ENCODE measurements at places on chromosomes 2 and 18.

GRCh38 chr2:16293398-16293797, 353.0 kb downstream of the MYCN start:
- no peak for DNase-seq

DNA sequence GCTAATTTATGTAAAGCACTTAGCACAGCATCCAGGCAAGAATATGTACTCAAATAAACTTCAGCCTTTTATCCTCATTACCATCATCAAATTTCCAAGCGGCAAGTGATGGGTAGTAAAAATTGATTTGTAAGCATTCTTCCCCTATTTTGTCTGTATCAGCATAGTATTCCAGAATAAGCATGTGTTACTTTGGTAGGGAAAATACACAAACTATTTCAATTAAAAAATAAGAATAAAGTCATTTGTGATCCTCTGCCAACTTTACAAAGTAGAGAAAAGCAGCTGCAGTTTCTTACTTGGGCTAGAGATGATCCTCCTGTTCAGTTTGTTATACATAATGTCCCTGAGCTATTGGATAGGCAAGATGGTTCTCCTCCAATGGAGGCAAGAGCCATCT, 493.2 kb downstream of the ZEB2 start:
- DNase-seq = no peak

GRCh38 chr18:2459886-2460285, 111.4 kb downstream of the METTL4 start:
- no peak for DNase-seq

GRCh38 chr2:18550433-18550832, 10.0 kb downstream of the RDH14 start:
- DNase-seq = no peak

DNA sequence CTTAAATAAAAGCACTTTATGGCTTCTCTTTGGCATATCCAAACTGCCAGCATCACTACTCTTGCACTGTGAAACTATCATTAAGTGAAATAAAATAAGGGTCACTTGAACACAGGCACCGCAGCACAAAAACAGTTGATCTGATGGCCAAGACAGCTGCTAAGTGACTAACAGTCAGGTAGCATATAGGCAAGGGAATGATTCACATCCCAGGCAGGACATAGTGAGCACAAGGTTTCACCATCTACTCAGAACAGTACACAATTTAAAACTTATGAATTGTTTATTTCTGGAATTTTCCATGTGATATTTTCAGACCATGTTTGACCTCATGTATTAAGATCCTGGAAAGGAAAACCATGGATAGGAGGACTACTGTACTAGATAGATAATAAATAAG, 214.2 kb downstream of the MREG start:
- no peak for DNase-seq

- DNase-seq = no peak
Observed at GRCh38 chr2:128643221-128644065, 324.8 kb upstream of the HS6ST1 start.

- no peak for DNase-seq
Observed at GRCh38 chr2:112821142-112821541, 15.4 kb downstream of the IL1B start.

- DNase-seq = no peak
Observed at GRCh38 chr2:205656461-205656860, 25.8 kb upstream of the NRP2 start.

DNA sequence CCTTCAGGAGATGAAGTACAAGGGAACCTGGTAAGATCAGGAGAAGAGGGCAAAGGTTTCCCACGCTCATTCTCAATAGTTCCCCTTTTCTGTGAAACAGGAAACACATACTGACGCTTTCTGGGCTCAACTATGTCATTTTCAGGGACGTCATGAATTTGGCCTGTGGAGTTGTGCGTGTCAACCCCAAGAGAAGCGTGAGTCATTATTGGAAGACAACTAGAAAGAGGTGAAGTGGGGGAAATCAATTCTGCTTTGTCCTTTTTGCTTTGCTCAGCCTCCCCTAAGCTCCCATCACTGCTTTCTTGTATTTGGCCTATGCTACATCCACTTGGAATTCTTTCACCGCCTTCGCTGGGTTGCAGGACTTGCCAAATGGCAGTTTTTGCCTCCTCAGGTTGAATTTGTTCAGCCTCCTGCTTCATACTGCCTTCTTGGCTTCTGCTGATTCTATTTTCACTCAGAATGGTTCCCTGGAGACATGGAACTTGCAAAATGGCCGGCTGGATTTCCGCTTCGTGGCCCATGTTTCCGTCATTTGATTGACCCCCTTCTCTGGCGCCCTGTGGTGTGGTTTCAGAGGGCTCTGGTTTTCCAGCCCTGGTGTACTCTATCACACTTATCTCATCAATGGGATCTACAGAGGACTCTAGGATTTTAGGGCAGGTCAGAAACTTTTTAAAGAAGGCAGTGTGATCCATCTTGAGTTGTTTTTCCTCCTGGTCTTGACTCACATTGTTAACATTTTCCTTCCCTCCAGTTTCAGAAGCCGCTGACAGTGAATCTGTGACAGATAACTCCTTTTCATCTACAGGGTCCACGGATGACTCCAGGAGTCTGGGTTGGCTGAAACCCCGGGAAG, 93.3 kb downstream of the ALPK2 start:
- DNase-seq = no peak

DNA sequence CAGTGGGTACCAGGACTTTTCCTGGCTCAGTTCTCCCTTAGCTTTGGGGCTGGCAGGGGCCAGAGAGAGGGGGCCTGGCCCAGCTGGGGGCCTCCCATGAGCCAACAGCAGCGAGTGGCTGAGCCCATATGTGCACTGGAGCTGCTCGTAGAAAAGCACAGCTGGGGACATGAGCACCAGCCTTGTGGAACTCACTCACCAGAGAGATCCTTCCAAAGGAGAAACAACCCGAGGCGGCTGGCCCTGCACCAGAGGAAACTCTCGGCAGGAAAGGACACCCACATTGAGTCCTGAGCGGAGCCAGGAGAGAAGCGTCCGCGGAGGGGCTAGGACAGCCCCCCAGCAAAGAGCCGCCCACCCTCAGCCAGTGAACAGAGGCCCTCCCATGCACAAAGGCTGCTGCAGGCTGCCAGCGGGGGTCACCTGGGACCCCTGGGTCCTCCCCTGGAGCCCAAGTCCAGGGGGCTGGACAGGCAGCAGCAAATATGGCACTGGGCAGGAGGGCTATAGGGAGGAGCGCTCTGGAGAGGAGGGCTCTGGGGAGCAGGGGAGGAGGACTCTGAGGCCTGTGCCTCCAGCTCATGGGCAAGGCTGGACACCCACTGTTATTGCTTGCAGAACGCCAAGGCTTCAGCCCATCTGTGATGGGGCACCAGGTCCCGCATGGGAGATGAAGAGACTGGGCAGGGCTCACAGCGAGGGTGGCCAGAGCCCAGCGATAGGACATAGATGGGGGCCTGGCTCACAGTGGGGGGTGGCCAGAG, 42.1 kb upstream of the SNED1 start:
- DNase-seq = no peak

DNA sequence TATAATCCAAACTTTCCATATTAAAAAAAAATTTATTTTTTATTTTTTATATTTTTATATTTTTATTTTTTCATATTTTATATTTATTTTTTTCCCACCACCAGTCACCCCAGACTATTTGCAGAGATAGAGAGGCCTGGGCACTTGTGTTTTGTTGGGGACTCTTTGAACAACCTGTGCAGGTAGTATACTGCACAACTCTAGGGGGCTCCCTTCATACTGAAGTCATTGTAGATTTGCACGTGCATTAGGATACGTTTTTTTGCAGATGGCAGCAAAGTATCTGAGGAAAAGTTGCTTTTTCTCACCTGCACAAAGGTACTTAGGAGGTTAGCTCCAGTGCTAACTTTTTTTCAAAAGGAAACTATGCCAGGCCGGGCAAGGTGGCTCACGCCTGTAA, 73.9 kb upstream of the TANC1 start:
- DNase-seq = no peak

- no peak for DNase-seq
Observed at GRCh38 chr2:165311949-165312348, 72.7 kb downstream of the SCN2A start.

DNA sequence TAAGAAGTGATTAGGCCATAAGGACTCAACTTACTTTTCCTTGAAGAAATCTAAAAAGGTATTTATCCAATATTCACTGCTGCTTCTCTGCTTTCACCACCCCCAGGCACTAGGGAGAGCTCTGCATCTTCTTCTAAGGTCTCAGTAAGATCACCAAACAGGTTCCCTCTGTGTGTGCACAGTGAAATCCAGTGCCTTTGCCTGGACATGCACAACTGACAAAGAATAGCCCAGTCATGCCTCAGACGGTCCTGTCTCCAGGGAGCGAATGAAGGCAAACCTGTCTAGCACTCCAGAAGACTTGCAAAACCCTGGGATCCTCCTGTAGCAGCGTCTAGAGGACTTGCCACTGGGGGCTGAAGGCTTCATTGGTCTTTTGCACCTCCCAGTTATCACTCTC, 344.5 kb upstream of the LRATD1 start:
- no peak for DNase-seq

DNA sequence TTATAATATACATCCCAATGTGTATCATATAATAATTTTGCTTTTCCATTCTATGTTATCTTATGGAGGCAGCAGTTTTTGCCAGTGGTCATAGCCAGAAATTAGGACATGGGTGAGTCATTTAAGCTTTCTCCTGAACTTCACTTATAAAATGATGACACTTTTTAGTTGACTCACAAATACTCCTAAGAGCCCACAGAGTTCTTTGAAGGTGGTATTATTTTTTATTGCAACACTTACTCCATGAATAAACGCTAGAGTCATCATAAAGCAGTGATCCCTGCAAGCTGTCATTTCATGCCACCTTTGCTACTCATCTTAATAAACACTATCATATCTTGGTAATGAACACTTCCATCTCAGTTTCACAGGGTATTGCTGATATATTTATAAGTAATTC, 69.9 kb upstream of the MAPRE2 start:
- DNase-seq = no peak

- no peak for DNase-seq
Observed at GRCh38 chr2:138827426-138828054, 47.4 kb upstream of the NXPH2 start.

DNA sequence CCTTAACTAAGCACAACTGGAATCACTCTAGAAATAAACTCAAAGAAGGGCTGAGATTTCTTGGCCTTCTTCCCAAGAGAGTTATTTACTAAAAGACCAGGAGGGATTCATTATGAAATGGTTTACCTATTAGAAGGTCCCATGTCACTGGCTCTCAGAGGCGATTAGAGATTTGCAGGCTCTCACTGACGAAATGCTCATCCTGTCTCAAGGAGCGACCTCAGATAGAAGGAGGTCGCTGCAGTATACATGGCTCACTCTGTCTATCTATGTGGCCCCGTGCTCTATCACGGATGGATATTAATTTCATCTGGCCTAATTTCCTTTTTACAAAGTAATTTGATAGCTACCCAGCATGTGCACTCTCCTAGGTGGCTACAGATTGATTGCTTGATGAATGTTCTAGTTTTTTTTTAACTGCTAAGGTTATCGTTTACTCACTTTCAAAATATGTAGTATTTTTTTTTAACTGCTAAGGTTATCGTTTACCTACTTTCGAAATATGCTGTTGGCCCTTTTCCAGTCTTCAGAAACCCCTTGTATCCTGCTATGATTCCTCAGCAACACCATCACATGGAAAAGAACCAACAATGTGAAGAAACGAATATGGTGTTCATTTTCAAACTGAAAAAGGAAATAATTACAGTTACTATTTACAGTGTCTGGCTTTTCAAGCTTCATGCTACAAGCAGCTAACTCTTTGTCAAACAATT, 9.1 kb downstream of the SMIM21 start:
- DNase-seq = no peak

- DNase-seq = no peak
Observed at GRCh38 chr2:29139152-29139551, 23.9 kb downstream of the CLIP4 start.

DNA sequence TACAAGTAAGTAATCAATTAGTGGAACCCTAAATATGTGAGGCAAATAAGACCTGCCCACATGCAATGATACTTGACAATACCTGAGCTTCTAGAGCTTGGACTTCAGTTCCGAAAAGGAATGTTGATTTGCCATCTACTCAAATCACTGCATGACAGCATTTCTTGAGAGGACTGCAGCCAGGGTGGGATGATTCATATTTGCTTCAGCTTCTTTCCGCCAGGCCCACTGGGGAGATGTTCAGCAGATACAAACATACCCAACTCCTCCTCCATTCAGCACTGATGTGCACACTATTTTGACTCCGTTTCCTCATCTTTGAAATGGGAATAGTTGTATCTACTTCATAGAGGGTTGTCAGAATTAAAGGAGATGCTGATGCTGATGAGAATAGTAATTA, 28.8 kb upstream of the TMEM177 start:
- no peak for DNase-seq

DNA sequence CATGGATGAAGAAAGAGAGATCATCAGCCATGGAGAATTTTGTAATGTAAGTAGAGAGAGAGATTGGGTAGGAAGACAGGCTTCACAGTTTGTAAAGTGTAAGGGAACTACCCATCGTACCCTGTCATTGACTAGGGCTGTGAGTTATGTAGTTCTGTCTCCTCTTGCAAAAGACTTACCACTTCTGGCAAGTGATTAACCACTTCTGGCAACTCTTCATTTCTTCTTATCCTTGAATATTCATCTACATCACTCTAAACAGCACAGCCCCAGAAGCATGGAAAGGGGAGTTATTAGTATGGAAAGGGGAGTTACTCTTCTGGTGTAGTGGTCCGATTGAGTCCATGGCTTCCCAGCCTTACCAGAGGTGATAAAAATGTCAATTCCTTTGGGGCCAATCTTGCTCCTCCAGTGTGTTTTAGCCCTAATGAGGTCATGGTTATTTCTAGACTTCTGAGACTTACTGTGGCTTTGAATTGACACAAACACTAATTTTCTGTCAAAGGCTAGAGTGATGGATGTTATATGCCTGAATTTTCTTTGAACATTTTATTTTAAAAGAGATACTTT, 52.0 kb downstream of the STAT1 start:
- no peak for DNase-seq

DNA sequence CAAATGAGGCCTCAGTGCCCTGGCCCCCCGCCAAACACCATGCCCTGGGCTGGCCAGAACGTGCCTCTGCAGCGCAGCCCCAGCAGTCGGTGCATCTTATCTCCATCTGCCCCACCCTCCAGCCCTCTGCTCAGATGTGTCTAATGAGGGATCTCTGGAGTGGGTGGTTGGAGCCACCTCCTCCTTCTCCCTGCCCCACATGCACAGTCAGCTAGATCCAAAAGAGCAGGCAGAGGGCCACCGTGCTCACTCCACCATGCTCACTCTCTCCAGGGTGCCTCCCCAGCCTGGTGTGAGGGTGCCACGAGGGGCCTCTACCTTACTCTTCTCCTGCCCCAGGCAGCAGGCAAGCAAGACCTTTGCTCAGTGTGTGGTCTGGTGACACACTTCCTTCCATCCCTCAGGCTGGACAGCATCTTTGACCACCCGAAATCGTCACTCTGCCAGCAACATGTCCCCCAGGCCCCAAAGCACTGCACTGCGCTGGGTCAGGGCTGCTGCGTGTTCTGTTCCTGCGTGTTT, 266.1 kb upstream of the HDAC4 start:
- DNase-seq = no peak

DNA sequence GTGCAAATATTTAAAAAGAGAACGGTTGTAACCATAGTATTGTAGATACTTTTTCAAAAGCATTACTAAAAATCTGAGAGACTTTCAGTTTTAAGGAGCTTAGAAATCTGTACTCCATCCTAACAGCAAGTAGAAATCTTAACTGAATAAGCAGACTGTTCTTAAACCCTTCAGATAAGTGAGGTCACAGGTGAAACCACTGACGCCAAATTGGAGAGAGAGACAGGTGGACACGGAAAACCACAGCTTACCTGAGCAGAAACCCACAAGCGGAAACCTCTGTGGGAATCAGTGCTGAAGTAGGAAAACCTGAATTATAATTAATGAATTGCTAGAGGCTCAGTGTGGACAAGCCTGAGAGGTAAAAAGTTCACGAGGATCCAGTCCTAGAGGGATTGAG, 959.4 kb upstream of the CELF4 start:
- DNase-seq = no peak

Data from activated T-cell treated with anti-CD3 and anti-CD28 coated beads, Interleukin-2, amount 50 U/mL, for 1 hour (primary cell).